Activated CD8-positive, alpha-beta memory T cell treated with anti-CD3 and anti-CD28 coated beads for 1 hour (primary cell): ENCODE measurements at places on chromosomes 16 and 17.

- DNase-seq = no peak
These were observed 6.6 kb downstream of the SEC14L1 start for GRCh38 chr17:77147357-77147801.

DNA sequence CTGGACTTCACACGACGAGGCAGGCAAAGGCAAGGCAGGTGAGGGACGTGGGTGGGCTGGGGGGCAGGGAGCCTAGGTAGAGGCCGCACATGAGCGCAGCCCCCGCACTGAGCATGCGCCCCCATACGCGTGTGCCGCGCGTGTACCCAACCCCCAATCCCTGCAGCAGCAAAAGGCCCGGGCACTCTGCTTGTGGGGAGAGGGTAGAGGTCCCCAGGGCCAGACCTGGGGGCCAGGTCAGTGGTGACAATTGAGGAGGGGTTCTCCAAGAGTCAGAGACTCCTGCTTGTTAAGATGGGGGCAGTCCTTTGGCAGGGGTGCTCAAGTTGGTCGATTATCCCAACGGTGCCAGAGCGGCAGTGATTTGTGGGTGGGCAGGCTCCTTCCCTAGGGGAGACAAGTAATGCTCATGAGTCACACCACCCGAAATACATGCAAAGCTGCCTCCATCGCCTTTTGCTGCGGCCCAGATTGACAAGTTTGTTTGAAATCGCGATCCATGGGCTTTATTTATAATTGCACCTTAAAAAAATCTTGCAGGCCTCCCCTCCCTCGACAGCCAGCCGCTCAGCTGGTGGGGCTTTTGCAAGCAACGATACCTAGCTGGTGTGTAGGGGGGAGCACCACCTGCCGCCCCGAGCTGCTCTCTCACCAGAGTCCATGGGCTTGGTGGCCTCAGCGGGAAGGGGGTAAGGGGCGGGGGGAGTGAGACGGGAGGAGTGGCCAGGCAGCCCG lies 1.1 kb upstream of the GIT1 start:
- no peak for DNase-seq

- DNase-seq = no peak
These were observed 35.0 kb downstream of the NGFR start for GRCh38 chr17:49530118-49530517.

DNA sequence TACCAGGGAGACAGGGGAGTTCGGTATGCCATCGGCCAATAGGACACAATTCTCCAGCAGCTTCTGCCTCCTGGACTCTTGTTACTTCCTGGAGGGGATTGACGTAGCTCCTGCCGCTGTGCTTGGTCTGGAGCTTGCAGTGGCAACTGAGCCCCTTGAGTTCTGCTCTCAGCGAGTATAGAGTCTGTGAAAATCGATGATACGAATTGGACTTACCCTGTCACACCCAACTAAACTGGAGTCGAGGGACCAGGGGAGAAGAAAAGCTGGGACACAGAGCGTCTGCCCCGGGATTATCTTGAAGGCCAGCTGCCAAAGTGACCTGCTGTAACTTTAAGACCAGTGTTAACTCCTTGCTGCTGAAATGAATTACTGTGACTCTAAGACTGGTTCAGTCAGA lies 22.2 kb downstream of the SEC14L1 start:
- no peak for DNase-seq

DNA sequence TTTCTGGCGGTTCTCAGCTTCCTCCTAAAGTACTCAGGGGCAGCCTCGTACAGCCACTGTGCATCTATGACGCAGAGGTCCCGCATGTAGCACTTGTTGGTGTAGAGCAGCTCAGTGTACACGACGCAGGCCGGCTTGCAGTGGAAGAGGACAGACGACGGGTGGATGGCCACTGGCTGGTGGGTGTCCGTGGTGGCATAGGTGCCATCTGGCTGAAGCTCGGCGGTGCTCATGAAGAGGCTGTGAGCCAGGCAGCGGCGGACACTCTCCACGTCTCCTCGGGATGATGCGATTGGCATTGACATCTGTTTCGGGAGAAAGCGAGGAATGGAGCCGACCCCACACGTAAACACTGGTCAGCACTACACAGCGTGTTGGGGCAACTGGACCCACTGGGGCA lies 5.3 kb upstream of the C1QBP start:
- no peak for DNase-seq

GRCh38 chr17:2266045-2266864 lies 37.3 kb downstream of the SMG6 start:
- DNase-seq = peak; percentile 74

GRCh38 chr16:84611041-84611440 lies 6.8 kb downstream of the COTL1 start:
- no peak for DNase-seq

DNA sequence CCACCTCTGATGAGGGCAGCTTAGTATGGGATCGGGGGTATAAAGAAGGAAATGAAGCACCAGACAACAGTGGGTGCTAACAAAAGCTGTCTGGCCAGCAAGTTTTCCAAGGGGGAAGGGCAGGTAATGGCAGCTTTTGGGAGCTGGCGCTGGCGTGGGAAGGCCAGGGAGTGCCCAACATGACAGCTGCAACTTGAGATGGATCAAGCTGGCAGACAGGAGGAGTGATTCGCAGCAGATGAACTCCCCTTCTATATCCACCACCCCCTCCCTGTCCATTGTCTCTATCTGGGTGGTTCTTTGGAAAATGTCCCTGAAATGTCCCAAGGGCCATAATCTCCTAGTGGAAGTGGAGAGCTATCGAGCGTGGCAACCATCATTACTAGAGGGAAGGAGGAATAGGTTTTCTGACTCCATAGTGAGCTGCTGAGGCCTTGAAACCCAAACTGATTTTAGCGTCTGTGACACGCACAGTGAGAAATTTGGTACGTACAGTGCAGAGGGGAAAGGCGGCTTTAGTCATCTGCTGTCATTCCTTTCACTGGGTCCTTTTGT lies 4.8 kb upstream of the INPP5K start:
- DNase-seq = no peak

- DNase-seq = no peak
These were observed 208.1 kb downstream of the COPRS start for GRCh38 chr17:31650756-31651520.

- no peak for DNase-seq
These were observed 144.1 kb upstream of the KCNJ18 start for GRCh38 chr17:21548236-21548635.

- DNase-seq = no peak
These were observed 759 bp upstream of the PAM16 start for GRCh38 chr16:4351880-4352279.

DNA sequence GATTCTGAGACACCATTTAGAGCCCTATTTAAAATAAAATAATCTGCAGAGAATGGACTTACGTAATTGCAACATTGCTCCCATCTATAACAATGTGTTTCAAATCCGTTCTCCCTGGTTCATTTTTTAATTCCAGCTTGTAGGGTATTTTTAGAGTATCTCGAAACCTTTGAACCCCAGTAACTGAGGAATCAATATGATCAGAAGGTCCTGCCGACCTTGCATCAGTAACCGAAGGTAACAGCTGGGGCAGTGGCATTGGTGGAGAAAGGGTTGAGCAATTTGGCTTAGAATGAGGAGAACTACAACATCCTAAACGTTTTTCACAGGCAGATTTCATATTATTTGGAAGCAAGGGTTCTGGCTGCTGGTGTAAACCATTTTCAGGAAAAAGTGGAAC lies 49.3 kb downstream of the N4BP1 start:
- DNase-seq = no peak

DNA sequence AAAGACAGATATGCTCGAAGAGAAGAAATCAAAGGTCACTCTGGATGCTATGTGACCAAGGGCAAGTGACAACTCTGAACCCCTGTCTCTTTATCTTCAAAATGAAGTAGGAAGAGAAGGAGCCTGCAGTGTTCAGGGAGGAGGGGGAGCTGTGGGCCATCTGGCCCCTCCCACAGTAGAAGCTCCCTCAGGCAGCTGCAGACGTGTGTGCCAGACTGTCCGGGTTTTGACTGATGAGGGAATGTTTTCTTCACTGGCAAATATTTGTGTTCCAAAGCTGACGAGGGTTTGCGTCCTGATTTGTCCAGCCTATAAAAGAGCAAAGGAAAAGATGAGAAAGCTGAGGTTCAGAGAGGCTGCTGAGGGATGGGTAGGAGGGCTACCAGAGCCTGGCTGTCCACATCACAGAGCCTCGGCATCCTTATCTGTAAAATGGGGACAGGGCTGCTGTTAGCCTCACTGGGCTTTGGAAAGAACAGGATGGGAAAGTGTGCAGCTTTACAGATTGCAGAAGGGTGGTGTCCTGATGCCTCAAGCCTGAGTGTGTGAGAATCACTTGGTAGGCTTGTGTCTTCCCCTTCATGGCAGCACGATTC lies 1.8 kb upstream of the GINS2 start:
- no peak for DNase-seq

- DNase-seq = no peak
These were observed at the start of gene PRRT2 for GRCh38 chr16:29811896-29812665. Gene PRRT2 (plus strand): TSS chr16:29812193. CDS start chr16:29813055, 862 bp downstream.

- DNase-seq = no peak
These were observed 14.1 kb upstream of the MAPK3 start for GRCh38 chr16:30136971-30137605.

- DNase-seq = no peak
These were observed 253.6 kb downstream of the ZFHX3 start for GRCh38 chr16:72794319-72794718.

DNA sequence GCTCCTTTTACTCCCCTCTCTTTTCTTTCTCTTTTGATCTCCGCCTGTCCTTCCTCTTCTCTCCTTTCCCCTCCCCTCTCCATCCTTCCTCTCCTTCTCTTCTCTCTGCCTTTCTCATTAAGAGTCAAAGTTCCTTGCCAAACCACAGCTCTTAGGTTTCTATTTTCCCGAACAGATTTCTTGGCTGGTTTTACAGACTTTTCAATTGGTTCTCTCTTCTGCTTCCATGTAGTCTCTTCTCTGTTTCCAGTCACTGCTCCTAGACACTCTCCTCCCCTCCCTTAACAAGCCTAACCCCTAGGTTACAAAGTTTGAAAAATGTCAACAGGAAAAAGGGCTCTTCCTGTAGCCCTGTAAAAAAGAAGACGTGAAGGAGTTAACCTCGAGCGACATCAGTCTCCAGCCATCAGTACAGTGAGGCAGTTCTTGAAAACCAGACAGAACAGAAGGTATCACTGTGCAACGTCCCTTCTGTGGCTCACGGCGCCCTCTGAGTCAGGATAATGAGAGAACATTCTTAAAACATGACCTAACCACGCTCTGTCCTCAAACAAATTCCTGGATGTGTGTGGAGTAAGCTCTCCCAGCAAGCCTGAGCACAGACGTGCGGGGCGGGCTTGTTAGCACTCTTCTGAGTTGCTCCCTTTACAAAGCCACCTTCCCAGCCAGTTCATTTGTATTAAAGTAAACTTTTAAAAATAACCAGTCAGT lies 11.6 kb upstream of the MARCHF10 start:
- no peak for DNase-seq

DNA sequence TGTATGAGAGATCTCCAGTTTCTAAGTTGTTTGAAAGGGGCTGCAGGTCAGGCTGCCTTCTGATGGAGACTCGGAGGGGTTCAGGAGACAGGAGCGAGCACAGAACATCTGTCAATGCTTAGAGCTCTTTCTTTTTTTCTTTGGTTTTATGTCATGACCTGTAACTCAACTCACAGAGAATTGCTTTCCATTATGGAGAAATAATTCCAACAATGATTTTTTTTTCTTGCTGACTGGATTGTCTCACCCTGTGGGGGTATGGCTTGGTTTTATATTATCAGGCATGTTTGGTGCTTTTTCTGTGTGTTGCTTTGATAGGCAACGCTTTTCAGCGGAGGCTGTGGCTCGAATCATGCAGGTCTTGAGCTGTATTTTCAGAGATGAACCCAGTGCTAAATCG lies 10.7 kb upstream of the KCNJ2 start:
- no peak for DNase-seq

- no peak for DNase-seq
These were observed 50.4 kb downstream of the TIMM22 start for GRCh38 chr17:1047177-1047878.

DNA sequence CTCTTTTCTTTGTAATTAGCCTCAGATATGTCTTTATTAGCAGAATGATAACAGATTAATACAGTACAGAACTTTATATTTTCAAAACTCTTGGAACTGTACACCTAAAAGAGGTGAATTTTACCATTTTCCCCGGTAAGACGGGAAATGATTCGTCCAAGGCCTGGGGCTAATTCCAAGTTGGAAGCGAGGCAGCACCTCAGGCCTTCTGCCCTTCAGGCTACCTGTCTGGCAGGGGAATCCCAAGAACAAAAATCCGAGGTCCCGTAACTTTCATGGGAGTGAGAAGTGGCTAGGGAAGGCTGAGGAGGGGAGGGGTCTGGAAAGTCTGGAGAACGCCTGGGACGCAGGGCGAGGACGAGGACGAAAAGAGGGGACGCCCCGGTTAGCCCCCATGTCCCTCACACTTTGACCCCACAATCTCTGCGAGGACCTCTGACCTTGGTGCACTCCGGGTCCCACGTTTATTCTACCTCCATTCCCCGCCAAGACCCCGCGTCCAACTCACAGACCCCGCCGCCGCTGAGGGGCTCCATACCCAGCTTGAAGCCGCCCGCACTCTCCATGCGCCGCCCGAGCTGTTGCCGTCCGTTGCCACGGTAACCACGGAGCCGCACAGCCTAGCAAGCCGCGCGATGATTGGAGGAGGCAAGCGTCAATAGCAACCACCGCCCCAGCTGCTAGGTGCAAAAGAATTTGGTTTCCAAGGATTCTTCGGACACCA lies at the start of gene HYDIN:
TSS of gene HYDIN (minus strand) at position 601 of the 724 bp plus-strand sequence. CDS start 43,827 bp downstream, outside the sequence.
- no peak for DNase-seq

GRCh38 chr17:78797691-78798585 lies 15.9 kb upstream of the CYTH1 start:
- DNase-seq = no peak

GRCh38 chr17:16254773-16255400 lies 37.9 kb downstream of the PIGL start:
- no peak for DNase-seq

- no peak for DNase-seq
These were observed 3.3 kb downstream of the ATPAF2 start for GRCh38 chr17:18035704-18036103.

GRCh38 chr16:396199-396598 lies 800 bp upstream of the NME4 start:
- DNase-seq = no peak

GRCh38 chr16:57800200-57801097 lies 1.8 kb downstream of the KIFC3 start:
- DNase-seq = no peak

DNA sequence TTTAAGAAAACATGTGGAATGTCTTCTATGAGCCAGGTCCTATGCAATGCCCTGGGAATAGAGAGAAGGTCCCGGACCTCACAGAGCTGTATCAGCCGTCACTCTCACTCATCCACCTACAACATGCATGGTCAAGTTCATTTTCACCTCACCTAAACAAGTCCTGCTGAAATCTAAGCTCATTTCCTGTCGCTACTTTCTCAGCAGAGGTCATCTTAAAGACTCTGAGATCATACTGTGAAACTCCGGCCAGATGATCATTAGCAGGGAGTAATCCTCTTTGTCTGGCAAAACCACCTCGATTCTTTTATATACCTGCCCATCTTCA lies 66.2 kb upstream of the LYRM9 start:
- no peak for DNase-seq

- peak; percentile 75 for DNase-seq
These were observed at the start of gene DOK4 for GRCh38 chr16:57485916-57486857. Gene DOK4 (minus strand): TSS chr16:57486493. CDS start chr16:57479507, 6,986 bp downstream.
